ENCODE measurements at places on chromosomes 11 and 22. TPM values are rescaled to one million over a fixed set of nuclear protein-coding genes. Genes with fewer than 3 reads are reported as not detected.

- H3K27me3 ChIP-seq: peaks cover 11% of the 10 kb centered on the region
- no peak overlapping the region for H3K27ac ChIP-seq
- H3K4me3 ChIP-seq: no peak overlapping the region
- no peaks in the 10 kb centered on the region for H3K36me3 ChIP-seq
- no peak for DNase-seq
Measured at GRCh38 chr22:35195821-35196220, 61.5 kb upstream of the HMGXB4 start.

Gene CCDC116
- total RNA-seq: 0.42 TPM

Gene OR2D2
- total RNA-seq: not detected

Gene PKDREJ
- total RNA-seq: not detected

Gene OOSP4A
- not detected for total RNA-seq

GRCh38 chr11:132312701-132313111 is 942.3 kb downstream of the NTM start:
- no peak overlapping the region for H3K4me3 ChIP-seq
- no peaks in the 10 kb centered on the region for H3K4me1 ChIP-seq
- no peaks in the 10 kb centered on the region for H3K27me3 ChIP-seq
- no peak overlapping the region for H3K27ac ChIP-seq
- H3K36me3 ChIP-seq: no peaks in the 10 kb centered on the region

DNA sequence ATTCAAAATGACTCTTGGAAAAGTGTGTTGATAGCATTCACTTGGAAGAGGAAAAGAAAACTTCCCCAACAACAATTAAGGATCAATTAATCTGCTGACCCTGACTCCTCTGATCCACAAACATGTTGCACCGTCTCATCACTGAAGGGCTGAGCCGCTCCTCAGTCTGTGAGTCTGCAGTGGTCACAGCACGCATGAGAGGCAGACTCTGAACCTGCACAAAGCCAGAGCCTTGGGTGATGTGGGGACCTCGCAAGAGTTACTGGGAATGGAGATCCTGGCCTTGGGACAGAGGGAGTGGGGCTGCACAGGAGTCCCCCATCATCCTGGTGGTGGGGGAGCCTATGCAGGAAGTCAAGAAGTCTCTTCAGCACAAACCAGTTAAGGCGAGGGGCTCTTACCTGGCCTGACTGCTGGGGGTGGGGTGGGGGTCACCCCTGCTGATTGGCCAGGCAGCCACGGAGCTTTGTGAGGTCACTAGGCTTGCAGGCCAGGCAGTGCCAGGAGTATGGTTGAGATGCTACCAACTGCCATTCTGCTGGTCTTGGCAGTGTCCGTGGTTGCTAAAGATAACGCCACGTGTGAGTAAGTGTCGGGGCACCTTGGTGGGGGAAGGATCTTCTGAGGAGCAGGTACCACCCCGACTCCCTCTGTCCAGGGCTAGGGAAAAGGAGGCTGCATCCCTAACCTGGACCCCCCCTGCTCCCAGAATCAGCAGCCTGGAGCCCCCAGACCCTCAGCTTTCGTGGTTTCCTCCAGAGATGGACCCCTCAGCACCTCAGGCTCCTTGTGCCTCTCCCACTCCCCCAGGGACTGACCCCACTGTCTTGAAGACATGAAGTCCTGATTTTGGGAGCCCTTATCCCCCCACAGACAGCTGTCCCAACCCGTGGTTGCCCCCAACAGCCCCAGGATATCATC is at the start of gene ACR:
ACR (plus strand) TSS at position 477 of the 921 bp plus-strand sequence; CDS start at position 509, 32 bp downstream.
- H3K27me3 ChIP-seq: no peaks in the 10 kb centered on the region
- no peak within 1 kb of the TSS for H3K27ac ChIP-seq
- H3K36me3 ChIP-seq: no peaks in the 10 kb centered on the region
- H3K4me3 ChIP-seq: no peak within 1 kb of the TSS

DNA sequence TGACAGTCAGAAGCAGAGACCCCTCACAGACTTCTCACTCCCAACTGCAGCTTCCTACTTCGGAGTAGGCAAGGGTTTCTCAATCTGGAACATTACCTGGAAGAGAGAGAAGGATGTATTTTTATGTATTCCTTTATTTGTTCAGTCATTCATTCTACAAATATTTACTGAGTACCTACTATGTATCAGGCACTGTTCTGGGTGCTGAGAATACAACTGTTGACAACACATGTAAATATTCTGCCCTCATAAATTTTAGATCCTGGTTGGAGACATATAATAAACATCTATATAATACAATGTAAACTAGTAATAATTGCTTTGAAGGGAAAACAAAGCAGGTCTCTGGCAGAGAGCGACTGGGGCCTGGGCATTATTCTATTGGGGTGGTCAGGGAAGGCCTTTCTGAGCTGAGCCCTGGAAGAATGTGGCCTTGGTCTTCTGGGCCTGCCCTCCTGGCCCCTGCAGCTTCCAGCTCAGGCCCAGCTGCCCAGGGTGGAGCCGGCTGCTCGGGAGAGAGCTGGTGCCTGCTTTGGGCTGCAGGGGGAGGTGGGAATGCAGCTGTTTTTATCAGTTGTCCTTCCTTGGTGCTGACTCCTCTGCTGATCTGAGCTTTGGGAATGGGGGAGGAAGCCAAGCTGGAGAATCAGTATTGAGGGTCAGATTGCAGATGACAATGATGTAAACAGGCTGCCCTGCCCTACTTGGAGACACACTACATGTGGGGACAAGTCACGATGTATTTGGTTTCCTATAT is 46.8 kb downstream of the PKNOX2 start:
- no peak overlapping the region for H3K4me3 ChIP-seq
- H3K27me3 ChIP-seq: peaks cover 7% of the 10 kb centered on the region
- H3K27ac ChIP-seq: no peak overlapping the region
- H3K36me3 ChIP-seq: no peaks in the 10 kb centered on the region

Gene CCDC89
- 0.60 TPM for total RNA-seq

- no peak overlapping the region for H3K4me3 ChIP-seq
- DNase-seq: no peak
- no peak overlapping the region for H3K27ac ChIP-seq
- peaks cover 30% of the 10 kb centered on the region for H3K4me1 ChIP-seq
Measured at GRCh38 chr11:114397349-114397982, 2.8 kb downstream of the C11orf71 start.

DNA sequence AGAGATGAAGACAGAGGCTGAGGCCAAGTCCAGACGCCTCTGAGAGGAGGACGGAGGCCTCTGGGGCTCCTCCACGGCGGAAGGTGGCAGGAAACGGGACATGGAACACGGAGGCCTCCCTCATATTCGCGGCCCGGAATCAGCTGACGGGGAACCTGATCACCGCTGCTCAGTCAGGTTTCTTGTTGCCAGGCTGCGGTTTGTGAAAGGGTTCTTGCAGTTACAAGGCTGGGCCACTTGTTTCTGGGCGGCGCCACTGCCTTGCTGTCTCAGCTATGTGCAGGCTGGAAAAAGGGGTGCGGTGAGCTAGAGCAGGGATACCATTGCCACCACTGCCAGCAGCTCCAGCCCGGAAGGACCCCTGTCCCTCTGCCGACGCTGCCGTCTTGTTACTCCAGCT is 10.0 kb upstream of the MMP1 start:
- no peak overlapping the region for H3K4me3 ChIP-seq
- no peaks in the 10 kb centered on the region for H3K4me1 ChIP-seq
- H3K27ac ChIP-seq: no peak overlapping the region
- peaks cover 8% of the 10 kb centered on the region for H3K27me3 ChIP-seq
- DNase-seq: no peak

GRCh38 chr11:11988099-11988651 is 20.3 kb downstream of the DKK3 start:
- H3K27ac ChIP-seq: no peak overlapping the region
- H3K36me3 ChIP-seq: no peaks in the 10 kb centered on the region
- peaks cover 7% of the 10 kb centered on the region for H3K27me3 ChIP-seq
- peaks cover 6% of the 10 kb centered on the region for H3K4me1 ChIP-seq
